ENCODE measurements at places on chromosomes 1 and 21. TPM values are rescaled to one million over a fixed set of nuclear protein-coding genes. Genes with fewer than 3 reads are reported as not detected.

- DNase-seq: no peak
Measured at GRCh38 chr1:229553621-229554130, 4.8 kb downstream of the ABCB10 start.

GRCh38 chr1:91765293-91765692, 120.7 kb downstream of the TGFBR3 start:
- DNase-seq: no peak

GRCh38 chr1:247336390-247336789, 4.7 kb upstream of the ZNF496 start:
- no peak for DNase-seq

DNA sequence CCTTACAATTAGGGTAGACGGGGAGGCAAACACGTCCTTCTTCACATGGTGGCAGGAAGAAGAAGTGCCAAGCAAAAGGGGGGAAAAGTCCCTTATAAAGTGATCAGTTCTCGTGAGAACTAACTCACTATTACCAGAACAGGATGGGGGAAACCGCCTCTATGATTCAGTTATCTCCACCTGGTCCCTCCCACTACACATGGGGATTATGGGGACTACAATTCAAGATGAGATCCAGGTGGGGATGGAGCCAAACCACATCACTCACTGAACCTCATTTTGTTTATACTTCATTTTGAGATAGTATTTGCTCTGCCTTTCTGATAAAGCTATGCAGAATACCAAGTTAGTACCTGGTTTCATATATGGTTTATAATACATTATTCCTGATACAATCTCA, 26.5 kb downstream of the APP start:
- DNase-seq: no peak

DNA sequence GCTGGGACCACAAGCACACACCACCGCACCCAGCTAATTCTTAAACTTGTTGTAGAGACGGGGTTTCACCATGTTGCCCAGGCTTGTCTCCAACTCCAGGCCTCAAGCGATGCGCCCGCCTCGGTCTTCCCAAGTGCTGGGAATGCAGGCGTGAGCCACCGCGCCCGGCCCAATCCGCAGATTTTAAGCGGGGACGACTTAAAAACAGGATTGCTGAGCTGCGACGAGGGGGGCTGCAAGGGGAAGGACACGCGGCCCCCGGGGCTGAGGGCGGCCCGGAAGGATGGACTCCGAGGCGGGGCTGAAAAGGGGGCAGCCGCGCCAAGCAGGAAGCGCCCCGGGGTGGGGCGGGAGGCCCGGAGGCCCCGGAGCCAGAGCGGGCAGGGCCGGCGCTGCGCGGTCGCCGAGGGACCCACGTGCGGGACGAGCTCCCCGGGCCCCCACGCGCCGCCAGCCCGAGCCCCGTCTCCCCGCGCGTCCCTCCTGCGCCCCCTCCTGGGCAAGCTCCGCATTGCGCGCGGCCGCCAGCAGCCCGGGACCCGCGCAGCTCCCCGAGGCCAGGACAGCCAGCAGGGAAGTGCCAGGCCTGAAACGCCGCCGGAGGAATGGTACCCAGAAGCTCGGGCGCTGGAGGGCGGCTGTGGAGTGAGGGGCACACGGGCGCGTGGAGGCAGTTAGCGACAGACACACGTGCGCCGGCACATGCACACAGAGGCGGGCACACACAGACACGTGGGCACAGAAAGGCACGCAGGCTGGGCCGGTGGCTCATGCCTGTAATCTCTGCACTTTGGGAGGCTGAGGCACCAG, 5.5 kb upstream of the PRKCZ start:
- no peak for DNase-seq

DNA sequence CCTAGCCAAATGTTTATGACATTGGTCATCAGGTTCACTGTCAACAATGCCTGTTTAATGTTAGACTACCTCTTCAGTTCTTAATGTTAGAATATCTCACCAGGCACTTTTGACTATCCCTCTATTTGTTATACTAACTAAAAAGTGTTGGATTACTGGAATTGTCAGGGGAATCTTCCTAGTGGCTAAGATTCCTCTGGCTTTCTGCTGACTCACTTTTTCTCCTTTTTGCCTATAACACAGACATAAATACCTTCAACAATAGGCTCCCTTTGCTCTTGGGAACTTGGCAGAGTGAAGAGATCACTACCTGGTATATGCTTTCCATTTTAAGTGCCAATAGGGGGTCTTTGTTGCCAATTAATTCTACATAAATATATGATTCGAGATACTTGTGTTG, 68.5 kb downstream of the TMEM200B start:
- DNase-seq: no peak

- DNase-seq: peak; percentile 47
Measured at GRCh38 chr1:178093951-178094738, at the start of gene RASAL2. TSS of gene RASAL2 (plus strand) at chr1:178094104. CDS start at chr1:178094493, 389 bp downstream.

DNA sequence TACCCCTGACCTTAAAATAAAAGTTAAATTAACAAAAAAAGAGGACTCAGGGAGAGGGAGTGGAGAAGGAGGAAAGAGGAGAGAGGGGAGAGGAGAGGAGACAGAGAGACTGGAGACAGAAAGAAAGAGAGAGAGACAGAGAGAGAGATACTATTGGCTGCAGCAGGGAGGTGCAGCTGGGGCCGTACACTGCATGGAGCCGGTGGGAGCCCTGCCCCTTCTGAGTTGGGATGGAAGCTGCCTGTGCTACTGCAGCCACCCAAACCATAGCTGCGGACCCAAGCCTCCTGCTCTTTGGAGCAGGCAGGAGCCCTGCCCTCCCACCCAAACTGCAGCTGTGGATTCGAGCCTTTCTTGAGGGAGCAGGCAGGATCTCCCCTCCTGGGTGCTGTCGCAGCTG, 32.7 kb upstream of the HP1BP3 start:
- DNase-seq: no peak

DNA sequence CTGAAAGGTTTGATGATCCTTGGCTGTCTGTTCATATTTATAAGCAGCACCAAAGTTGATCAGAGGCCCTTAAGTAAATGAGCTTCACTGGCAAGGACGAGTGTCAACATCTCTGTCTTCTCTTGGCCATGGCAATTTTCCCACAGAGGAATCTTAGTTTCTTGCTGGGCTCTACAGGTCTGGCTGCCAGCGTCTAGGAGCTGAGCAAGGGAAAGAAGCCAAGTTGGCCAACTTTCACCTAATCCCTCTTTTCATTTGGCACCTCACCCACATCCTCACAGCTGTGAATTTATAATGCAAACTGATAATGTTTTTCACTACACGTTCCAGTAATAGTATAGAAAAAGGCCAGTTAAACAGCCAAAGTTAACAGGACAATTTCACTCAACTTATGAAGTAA, 99.0 kb upstream of the LBR start:
- no peak for DNase-seq

DNA sequence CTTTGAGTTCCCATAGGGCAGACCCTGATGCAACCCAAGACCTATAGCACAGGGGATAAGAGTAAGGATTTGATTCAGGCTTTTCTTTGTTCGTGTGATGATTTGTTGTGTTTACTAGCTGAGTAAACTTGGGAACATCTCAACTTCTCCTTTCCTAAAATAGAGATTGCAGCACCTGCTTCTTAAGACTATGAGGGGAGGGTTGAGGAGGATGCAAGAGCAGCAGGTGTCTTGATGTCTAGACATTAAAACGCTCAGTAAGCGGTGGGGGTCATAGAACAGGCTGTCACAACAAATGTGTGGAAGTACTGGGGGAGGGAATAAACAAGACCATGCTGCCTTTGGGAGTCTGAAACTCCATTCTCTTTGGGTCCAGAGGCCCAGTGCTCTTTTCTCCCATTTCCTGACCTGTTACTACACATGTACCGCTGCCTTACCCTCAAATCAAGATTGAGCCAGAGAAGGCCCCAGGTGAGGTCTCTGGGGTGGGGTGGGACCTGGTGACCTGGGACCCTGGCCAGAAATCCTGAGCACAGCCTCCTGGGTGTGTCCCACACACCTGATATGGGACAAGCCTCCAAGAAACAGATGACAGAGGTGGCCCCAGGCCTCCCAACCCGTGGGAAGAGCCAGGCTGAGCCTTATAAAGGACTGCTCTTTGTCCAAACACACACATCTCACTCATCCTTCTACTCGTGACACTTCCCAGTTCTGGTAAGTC, at the start of gene S100A7A:
TSS of gene S100A7A (plus strand) at position 671 of the 721 bp plus-strand sequence. CDS start 1,563 bp downstream, outside the sequence.
- no peak for DNase-seq

GRCh38 chr1:27554759-27555699, 48.9 kb downstream of the AHDC1 start:
- no peak for DNase-seq

DNA sequence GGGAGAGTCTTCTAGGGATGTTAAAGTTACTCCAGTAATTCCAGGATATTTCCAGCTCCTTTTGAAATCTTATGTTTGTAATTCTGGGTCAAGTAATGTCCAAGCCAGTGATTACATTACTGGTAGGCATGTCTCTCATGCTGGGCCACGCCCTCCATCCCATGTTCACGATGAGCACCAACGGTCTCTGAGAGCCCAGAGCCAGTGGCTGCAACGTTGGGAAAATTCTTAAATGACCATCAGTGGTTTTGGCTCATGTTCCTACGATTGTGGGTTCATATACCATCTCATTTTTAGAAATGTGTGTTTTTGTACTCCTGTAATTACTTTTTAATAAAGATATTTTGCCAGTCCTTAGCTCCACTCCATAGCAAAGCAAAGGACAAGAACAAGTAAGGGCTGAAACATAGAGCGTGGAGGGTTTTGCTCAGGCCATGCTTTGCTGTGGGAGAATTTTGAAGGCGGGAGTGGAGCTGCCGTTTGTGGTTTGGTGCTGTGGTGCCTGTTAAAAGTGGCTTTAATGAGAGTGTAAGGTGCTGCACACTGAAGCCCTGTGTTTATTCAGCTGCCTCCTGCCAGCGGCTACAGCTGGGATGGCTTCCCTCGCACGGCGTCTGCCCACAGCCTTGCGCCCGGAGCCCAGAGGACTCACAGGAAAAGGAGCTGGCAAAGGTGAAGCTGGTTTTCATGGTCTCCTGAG, 28.9 kb downstream of the VANGL1 start:
- DNase-seq: no peak

DNA sequence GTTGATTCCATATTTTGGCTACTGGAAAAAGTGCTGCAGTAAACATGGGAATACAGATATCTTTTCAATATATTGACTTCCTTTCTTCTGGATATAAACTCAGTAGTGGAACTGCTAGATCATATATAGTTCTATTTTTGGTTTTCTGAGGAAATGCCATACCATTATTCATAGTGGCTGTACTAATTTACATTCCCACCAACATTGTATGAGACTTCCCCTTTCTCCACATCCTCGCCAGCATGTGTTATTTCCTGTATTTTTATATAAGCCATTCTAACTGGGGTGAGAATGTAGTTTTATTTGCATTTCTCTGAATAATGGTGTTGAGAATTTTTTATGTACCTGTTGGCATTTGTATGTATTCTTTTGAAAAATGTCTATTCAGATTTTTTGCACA, 385.2 kb downstream of the NUF2 start:
- DNase-seq: no peak

DNA sequence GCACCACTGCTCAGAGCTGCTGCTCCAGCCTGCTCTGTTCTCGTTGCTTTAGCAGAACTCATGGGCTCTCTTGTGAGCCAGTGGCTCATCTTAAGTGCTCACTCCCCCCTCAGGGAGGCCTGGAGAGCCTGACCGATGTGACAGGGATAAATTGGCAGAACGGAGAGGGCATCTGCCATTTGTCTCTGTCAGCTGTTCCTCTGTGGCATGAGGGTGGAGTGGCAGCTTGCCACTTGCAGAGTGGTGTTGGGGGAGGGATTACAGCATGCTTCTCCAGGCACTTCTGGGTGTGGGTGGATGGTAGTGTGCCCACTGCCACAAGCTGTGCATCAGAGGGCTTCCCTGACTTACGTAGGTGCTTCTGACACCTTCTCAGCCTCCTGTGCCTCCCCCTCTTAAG, 229.5 kb downstream of the PAPPA2 start:
- no peak for DNase-seq

- DNase-seq: no peak
Measured at GRCh38 chr1:196136396-196136795, 471.8 kb downstream of the KCNT2 start.

GRCh38 chr1:228084325-228084724, 1.8 kb downstream of the ARF1 start:
- DNase-seq: no peak

GRCh38 chr1:43558346-43558841, 27.7 kb downstream of the PTPRF start:
- no peak for DNase-seq

- DNase-seq: no peak
Measured at GRCh38 chr1:75438355-75438754, 172.6 kb downstream of the SLC44A5 start.

DNA sequence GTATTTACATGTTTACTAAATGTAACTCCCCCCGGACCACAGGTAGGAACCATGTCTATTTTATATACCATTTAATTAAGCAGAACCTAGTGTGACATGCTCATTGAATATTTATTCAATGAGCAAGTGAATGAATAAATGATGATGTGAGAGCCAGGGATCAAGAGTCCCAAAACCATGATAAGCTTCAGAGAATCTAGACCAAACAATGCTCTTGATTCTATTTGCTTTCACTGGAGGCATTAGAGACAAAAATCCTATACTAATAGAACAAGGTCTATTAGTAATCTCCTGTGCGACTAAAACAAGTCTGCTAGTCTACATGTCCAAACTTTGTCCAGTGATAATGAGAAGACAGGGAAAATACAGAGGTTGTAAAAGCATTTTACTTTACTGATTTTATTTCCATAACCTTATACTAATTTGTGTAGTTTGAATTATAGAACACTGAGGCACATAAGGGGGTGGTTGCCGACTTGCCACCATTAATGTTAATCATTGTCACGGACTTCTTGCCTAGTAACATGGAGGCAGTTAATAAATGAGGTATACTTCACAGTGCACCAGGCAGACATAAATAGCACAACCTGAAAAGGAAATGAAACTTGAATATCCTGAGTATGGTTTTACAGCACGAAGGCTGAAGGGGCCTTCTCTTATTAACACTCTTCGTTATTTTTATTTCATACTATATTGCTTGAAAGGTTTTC, 69.8 kb downstream of the TBX15 start:
- no peak for DNase-seq

- DNase-seq: no peak
Measured at GRCh38 chr1:20660363-20660762, 806 bp downstream of the DDOST start.

GRCh38 chr1:226061068-226061840, 1.3 kb upstream of the H3-3A start:
- peak; percentile 33 for DNase-seq

Gene LCA5L
- polyA plus RNA-seq: 7.8 TPM

Gene CA6
- not detected for polyA plus RNA-seq

Gene BMP8A
- 0.34 TPM for polyA plus RNA-seq

Gene ARL8A
- 48.1 TPM for polyA plus RNA-seq

Gene RIIAD1
- 0.44 TPM for polyA plus RNA-seq

Gene HSD3B1
- 0.13 TPM for polyA plus RNA-seq

Gene FCRL2
- 0.04 TPM for polyA plus RNA-seq

Gene RPE65
- polyA plus RNA-seq: 0.08 TPM

Gene PBXIP1
- polyA plus RNA-seq: 69.3 TPM

Gene FCRLB
- polyA plus RNA-seq: 6.8 TPM

Gene ZBTB8OS
- 37.8 TPM for polyA plus RNA-seq

Gene DMRTA2
- not detected for polyA plus RNA-seq

Gene RNU1-1
- not detected for polyA plus RNA-seq

Gene OR6N1
- 0.14 TPM for polyA plus RNA-seq
